ENCODE measurements at places on chromosomes 1 and 21.

DNA sequence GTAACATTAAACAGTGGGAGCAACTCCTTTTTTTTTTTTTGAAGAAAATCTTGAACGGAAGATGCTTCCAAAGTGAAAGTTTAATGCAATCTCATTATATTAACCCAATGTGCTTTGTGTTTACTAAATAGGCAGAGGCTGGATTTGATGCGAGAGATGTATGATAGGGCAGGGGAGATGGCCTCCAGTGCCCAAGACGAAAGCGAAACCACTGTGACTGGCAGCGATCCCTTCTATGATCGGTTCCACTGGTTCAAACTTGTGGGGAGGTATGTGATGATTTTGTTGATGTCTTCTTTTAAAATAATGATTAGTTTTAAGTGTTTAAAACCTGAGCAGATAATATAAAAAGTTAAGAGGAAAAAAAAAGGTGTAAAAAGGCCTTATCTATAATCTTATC, 74.2 kb upstream of the PGD start:
- DNase-seq, result no peak

DNA sequence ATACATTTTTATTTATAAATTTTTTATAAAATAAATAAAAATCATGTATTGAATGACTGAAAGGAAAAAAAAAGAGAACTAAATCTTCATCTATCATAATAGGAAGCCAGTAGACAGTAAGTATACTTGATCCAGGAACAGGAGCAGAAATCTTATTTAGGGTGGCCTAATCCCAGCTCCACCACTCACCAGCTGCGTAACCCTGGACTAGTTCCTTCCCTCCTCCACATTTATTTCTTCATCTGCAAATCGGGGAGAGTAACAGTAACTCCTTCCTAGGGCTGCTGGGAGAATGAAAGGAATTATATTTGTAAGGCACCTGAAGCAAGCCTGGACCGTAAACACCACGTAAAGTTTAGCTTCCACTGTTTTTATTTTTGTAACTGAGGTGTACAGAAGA, 17.9 kb downstream of the GLIS1 start:
- no peak for DNase-seq

DNA sequence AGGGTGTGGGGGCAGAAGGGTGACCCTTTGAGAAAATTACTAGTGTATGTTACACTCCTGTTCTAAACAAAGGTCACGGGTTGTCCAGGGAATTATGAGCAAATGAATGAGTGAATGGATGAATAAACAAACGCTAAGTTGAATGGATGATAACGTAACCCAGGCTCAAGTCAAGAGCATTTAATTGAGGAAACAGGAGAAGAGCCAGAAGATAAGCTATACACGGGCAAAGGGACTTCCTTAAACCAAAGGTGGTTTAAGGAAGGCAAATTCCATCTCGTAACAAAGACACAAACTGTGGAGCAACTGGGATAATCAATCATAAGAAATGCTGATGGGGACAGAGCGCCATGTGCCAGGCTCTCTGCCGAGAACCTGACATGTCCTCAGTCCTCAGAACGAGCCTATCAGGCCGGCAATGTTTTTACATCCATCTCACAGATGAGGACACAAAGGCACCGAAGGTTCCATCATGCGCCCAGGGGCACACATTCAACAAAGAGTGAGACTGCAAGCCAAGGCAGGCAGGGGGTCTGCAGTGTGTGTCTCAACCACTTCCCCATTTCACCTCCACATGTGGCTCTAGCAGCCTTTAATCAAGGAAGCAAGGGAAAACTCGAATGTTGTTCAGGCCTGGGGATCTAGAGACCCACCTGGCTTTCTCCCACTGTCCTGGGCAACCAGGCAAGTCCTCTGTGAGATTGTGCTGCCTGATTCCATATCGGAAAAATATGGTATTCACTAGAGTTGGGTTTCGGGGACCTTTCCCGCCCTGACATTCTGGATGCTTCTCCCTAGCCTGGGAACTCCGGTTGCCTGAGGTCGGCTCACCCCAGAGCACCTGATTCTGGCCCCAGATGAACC, 126.8 kb upstream of the EDN2 start:
- no peak for DNase-seq

DNA sequence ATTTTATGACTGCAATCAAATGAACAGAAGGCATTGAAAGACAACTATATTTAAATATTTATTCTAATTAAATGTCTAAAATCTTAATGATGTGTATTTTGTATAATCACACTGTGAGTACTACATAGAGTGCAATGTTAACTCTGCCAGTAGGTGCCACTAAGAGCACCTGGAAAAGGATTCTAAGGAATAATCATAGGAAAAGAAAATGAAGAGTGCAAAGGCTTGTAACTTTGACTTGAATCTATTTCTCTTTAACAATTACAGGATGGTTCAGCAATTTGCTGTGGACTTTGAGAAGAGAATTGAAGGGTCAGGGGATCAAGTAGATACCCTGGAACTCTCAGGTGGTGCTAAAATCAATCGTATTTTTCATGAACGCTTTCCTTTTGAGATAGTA, 200.4 kb downstream of the DNM3 start:
- no peak for DNase-seq

DNA sequence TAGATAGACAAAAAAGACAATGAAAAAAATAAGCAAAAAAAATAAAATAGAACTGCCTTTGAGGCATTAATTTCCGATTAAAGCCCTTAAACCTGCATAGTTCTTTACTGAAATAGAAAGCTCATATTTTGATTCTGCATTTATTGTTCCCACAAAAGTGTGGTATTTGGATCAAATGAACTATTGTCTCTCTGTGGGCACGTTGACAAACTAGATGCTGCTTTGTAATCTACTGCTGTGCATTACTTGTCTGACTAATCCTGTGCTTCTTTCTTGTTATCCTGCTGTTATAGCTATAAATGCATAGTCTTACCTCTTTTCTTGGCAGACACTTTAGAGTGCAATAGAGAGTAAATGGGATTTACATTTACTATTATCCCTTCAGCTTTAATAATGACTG, 31.4 kb upstream of the SLC35D1 start:
- no peak for DNase-seq

- DNase-seq, result no peak
These were observed 393.0 kb downstream of the LRRIQ3 start for GRCh38 chr1:73804935-73805334.

GRCh38 chr1:156895927-156896326, 2.4 kb downstream of the PEAR1 start:
- DNase-seq, result no peak

DNA sequence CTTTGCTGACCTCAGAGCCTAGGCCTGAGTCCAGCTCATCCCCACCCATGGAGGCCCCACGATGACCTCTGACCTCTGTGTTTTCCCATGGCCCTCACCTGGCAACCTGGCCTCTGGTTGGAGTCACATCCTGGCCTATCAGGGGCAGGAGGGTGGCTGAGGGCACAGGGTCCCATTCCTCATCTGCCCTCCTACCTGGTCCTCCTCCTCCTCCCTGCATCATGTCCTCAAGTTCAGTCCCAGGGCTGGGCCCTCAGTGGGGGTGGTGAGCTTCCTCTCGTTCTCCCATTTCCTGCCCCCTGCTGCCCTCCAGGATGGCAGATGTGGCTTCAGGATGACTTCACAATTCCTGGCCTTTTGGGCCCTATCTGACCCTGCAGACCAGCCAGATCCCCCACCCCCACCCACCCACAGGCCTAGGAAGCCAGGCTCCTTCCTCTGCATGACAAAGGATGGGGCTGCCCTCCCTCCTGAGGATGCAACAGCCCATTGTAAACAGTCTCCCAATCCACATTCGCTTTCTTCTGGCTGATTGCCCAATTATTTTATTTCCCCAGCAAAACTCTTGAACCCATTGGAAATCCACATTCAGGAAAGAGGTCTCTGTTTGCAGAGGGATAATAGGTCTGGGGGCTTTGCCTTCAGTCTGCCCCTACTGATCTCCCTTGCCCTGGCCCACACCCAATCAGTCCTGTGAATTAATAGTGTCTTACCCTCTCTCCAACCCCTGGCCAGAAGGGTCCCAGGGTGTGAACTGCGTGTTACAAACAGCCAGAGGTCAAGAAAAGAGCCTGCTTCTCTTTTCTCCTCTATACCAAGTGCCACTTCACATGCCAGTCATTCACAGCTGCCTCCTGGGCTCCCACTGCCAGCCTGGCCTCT, 10.3 kb upstream of the LEFTY1 start:
- no peak for DNase-seq

GRCh38 chr1:193584731-193585239, 398.4 kb upstream of the B3GALT2 start:
- no peak for DNase-seq

GRCh38 chr1:212529211-212529741, 79.3 kb upstream of the ATF3 start:
- no peak for DNase-seq

Data from stimulated activated CD4-positive, alpha-beta T cell treated with anti-CD3 and anti-CD28 coated beads, Interleukin-4, amount 100 ng/mL, for 1 hour (primary cell).